Karpas-422 (cell line): ENCODE measurements at places on chromosomes 3 and 15.

- no peak for DNase-seq
Observed at GRCh38 chr3:97742036-97742435, 22.5 kb upstream of the ARL6 start.

GRCh38 chr3:10563396-10563795 lies 58.0 kb upstream of the ATP2B2 start:
- peak; percentile 50 for DNase-seq

- DNase-seq: no peak
Observed at GRCh38 chr3:136022529-136023263, 57.2 kb downstream of the PPP2R3A start.

- no peak for DNase-seq
Observed at GRCh38 chr3:194931347-194931746, 245.7 kb downstream of the FAM43A start.

GRCh38 chr15:64521201-64521600 lies 60.8 kb downstream of the ZNF609 start:
- DNase-seq: no peak
